ENCODE measurements at places on chromosomes 7 and 10.

- no peak for DNase-seq
These were observed 69.2 kb downstream of the CNTNAP2 start for GRCh38 chr7:146185844-146186243.

GRCh38 chr10:74103560-74104258, 46.9 kb downstream of the AP3M1 start:
- peak; percentile 21 for DNase-seq

DNA sequence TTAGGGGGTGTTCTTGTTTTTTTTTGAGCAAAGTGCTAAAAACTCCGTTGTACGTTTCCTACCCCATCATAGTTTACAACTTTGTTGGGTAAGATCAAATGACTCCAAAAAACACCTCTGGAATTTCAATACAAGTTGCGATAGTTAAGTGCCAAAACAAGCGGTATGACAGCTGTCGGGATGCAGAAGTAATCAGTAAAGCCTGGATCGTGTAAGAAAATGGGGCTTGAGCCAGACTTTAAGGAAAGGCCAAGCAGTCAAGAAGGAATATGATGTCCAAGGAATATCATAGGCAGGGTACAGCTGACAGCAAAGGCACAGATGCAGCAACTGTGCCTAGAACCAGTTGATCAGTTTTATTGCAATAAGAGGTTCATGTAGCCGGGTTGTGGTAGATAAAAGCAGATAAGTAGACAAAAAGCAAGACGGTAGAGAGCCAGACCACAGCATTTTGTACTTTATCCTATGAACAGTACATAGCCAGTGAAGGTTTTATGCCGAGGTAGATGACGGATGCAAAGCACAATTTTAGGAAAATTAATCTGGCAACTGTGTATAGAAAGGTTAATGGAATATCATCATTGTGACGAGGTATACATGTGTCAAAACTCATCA, 45.5 kb downstream of the UBE2H start:
- no peak for DNase-seq

DNA sequence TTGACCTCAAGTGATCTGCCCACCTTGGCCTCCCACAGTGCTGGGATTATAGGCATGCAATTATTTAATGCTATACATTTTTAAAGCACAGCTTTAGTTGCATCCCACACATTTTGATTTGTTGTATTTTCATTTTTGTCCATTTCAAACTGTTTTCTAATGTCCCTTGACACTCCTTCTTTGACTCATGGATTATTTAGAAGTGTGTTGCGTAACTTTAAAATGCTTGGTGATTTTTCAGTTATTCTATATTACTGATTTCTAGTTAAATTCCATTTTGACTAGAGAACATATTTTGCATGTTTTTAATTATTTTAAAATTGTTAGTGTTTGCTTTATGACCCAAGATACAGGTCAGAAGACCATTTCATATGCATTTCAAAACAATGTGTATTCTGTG, 28.8 kb downstream of the EVX1 start:
- no peak for DNase-seq

DNA sequence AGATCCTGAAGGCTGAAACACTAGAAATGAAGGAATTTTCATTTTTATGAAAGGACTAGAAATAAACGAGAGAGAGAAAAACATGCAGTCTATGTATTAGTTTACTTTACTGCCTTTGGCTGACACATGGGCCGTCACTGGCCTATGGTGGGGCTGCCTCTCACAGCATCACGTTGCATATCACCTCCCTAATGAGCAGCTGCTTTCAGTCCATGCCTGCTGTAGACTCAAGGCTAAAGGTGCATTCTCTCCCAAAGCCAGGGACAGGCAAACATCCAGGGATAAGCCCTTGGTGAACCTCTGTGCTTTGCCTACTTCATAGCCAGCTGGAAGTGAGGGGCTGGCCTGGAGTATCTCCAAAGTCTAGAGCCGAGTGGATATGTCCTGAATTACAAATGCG, 359.4 kb downstream of the GPAM start:
- no peak for DNase-seq

GRCh38 chr10:124944982-124945381, 3.1 kb downstream of the ZRANB1 start:
- DNase-seq, result peak; percentile 16

GRCh38 chr7:153887749-153888569, 164.2 kb upstream of the DPP6 start:
- DNase-seq, result no peak

GRCh38 chr10:71176661-71177060, 35.7 kb upstream of the UNC5B start:
- DNase-seq, result no peak

DNA sequence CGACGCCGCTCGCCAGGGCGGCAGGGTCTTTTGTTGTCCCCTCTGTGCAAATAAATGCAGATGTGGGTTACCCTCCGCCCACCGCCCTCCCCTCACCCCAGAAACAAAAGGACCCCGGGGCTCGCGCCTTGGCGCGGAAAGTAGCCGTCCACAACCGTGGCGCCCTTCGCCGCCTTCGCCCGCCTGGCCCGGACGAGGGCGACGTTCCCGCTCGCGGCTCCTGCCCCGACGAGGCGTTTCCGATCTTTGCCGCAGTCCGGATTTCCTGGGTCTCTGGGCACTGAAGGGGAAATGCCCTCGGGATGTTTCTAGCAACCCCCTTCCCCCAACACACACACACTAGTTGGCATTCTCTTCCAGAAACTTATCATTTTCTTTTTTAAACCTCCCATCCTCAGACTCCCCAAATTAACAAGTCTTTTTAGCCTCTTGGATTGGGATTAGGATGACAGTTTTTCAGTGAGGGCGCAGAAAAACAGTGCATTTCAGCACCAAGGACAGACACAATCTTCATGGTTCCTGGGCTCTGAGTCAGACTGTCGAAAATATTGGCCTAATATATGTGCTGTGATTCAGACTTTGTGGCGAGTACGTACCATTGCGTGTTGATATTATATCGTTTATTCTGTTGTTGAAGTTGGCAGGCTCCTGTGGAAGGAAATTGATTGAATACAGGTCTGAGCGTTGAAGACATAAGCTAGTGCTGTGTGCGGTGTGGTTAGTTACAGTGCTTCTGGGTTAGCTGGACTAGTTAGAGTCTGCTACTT, 771 bp downstream of the PHYHIPL start:
- peak; percentile 54 for DNase-seq

DNA sequence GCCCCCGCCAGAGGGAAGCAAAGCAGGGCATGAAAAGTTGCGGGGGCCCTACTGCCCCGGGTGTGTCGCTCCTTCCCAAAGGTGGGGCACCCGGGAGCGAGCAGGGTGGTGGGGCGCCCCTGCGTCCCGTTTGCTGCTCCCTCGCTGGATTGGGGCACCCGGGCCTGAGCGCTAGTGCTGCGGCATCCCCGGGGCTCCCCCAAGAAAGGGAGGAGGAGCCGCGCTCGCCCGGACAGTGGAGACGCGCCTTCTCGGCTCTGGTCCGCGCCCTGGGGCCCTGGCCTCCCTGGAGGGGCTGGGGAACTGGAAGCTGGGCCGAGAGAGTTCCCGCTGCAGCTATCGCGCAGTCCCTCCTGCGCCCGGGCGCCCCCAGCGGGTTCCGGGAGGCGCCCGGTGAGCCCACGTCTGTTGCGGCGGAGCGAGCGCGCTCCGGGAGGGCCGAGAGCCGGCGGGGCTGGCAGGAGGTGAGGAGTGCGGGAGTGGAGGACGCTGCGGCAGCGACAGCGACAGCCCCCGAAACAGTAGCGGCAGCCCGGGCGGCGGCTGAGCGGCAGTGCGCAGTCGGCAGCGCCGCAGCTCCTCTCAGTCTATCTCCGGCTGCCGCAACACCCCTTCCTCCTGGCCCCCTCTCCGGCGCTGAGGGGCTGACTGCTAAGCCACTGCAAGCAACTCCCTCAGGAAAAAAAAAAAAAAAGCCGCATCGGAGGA, 504 bp upstream of the BMPER start:
- peak; percentile 79 for DNase-seq
